ENCODE measurements at places on chromosomes 5 and 9.
A peak's percentile ranks its signal among the peaks of the same experiment; 100 is the strongest.

DNA sequence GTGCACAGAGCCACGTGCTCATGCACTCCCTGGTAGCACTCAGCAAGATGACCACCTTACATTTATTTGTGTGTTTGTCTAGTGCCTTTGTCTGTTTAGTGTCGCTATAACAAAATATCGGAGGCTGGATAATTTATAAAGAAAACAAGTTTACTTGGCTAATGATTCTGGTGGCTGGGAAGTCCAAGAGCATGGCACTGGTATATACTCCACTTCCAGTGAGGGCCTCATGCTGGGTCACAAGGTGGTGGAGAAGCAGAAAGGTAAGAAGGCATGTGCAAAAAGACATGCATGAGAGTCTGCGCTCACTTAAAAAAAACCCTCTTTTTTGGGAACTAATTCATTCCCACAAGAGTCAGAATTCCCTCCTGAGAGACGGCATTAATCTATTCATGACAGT is 52.5 kb upstream of the BOD1 start:
- no peak for DNase-seq

GRCh38 chr5:139146809-139147482 is 51.2 kb downstream of the SIL1 start:
- DNase-seq = peak; percentile 80

DNA sequence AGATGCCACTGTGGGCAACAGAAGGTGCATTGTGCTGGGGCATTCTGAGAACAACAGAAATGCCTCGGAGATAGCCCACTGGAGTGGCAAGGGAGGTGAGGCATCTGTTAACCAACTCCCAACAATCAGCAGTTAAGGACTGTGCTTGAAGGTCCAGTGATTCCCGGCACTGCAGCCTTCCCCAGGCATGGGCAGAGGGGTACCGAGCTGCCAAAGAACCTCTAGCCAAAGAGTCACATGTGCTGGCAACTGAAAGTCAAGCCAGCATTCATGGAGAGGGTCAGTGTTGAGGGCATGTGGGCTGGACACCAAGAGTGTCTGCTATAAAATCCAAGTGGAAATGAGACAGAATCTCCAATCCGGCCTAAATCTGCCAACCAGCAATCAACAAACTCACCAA is 149.6 kb downstream of the ASTN2 start:
- DNase-seq = no peak

- no peak for DNase-seq
Observed at GRCh38 chr9:72749276-72749675, 203.6 kb downstream of the ALDH1A1 start.

All from NCI-H187 treated with DMSO at 0.1 percent for 48 hours (cell line).